NCI-H1417 treated with DMSO at 0.1 percent for 48 hours (cell line): ENCODE measurements at places on chromosomes 16 and 17.

GRCh38 chr17:39225959-39226683 lies 376 bp upstream of the STAC2 start:
- DNase-seq: no peak

DNA sequence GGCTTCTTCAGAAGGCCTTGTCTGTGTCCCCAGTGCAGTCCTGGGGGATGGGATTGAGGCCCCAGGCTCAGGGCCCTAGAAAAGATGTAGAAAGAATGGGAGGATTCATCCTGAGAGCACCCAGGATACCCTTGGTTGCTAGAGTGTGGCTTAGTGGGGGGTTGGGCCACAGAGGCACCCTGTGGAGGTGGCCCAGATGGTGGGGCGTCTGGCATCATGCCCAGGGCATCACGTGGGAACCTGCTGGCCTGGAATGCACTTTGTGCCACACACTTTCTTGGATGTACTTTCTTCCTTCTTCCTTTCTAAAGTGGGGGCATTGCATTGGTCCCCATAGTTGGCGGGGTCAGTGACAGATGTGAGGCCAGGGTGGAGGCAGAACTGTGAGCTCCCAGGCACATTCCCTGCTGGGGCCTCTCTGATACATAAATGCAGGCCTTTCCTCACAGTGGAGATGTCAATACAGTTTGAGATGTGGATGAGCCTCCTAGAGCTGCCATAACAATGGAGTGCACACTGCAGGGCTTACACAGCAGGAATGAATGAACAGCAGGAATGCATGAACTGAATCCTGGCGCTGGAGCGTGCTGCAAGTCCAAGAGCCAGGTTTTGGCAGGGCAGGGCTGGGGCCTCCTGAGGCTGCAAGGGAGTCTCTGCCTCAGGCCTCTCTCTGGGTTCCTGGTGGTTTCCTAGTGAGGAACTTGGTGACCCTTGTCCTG lies 43.3 kb downstream of the MGAT5B start:
- DNase-seq: no peak

DNA sequence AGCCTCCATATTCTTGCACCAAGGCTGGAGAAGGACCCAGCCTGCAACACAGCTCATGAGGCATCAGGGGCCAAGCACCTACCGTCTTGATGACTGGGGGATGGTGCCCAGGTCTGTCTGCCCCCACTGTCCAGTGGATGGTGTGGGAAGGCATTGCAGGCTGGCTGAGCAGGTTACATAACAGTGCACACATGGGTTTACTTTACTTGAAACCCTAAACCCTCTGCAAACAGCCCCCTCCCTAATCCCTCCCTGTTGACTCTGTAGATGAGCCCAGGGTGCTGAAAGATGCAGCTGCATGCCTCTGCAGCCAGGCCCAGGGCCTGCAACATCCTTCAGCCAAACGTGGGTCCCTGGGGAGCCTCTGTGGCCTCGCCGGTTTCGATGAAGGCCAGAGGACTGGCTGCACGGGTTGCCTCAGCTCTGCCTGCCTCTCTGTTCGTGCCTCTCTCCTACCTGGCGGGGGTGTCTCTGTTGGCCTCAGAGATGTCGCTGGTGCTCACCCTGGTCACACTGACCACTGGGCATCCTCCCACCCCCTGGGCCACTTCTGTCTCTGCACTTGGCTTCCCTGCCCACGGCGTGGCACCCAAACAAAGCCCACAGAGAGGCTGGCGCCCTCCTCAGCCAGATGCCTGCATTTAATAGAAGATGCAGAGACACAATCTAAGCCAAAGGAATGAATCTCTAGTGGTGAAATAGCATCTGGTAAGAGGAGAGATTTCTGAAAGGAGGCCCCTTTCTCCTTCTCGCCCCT lies 95.1 kb downstream of the METRNL start:
- DNase-seq: no peak

GRCh38 chr17:28882154-28882895 lies 15.2 kb downstream of the FLOT2 start:
- DNase-seq: no peak

- no peak for DNase-seq
Measured at GRCh38 chr17:65374966-65375365, 186.5 kb downstream of the AXIN2 start.

- no peak for DNase-seq
Measured at GRCh38 chr16:17366299-17366961, 104.3 kb downstream of the XYLT1 start.

- no peak for DNase-seq
Measured at GRCh38 chr16:60329108-60329507, 1595.0 kb upstream of the GOT2 start.

DNA sequence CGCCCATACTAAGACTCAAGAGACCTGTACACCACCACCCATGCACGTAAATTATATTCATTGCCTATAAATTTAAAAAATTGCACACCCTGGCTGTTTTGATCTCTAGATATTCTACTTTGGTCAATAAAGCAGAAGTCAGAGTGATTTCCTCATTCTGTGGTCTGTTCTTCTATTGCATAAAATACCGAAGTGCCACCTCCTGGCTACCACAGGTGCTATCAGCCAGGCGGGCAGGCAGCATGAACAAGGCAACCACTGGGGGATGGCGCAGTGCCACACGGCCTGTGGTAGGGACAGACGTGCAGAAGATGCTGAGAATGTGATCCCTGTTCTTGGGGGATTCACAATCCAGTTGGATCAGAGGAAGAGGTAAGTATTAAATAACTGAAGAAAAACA lies 122.3 kb downstream of the CDK5R1 start:
- DNase-seq: no peak

DNA sequence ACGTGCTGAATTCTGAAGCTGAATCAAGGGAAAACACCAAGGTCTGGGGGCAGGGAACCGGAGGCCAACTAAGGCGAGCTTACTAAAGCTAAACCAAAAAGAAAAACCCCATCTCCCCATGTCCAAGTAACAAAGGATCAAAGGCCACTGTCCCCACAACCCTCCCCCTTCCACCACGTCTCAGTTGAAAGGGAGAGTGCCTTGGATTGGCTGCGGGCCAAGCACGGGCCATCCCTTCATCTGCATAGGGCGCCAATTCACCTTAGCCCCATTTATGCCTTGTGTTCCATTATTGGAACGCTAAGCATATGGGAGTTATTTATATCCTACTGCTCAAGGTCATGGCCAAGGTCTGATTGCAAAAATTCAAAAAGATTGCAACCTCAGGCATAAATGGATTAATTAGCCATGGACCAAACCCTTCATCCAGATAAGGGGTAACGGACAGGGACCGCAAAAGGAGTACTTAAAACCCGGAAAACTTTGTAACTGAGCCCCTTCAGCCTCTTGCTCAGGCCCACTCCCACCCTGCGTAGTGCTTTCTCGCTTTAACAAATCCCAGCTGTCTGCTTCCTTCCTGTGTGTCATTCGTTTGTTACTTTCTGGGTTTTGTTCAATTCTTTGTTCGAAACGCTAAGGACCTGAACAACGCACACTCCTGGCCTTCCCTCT lies 740 bp upstream of the ATP6V0D1 start:
- DNase-seq: no peak

- no peak for DNase-seq
Measured at GRCh38 chr16:69932228-69932627, 18.9 kb upstream of the CLEC18A start.

DNA sequence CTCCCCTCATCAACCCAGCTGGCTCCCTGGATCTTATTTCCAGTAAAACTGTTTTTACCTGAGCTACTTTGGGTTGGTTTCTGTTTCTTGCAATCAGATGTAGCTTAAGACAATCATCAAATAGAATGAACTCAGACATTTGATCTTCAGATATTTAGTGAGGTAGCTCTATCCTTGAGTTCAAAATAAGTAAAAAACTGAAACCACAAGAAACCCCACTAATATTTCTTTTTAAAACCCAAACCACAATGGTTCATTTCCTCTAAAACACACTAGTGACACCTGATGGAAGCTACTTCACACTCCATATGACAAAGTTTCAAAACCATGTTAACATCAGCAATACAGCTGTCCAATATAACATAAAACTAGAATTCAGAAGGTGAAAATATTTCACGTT lies 37.8 kb downstream of the CACNG1 start:
- no peak for DNase-seq

GRCh38 chr17:47607481-47607880 lies 42.2 kb upstream of the KPNB1 start:
- no peak for DNase-seq

- DNase-seq: no peak
Measured at GRCh38 chr17:46100590-46100989, 92.6 kb downstream of the KANSL1 start.

DNA sequence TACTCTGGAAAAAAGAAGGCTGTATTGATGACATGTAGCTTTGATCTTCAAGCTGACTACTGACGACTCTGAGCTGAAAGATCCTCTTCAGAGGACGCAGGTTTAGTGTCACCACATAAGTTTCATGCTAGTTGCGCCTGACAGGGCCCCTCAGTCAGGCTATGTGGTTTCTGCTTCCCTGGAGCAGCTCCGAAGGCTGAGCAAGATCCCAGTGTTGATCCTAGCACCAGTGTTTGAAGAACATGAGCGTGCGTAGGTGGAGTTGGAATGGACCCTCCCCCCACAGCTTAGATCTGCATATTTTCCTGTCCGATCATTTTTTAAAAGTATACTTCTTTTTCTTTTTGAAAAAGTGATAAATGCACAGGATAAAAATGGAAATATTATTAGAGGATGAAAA lies 17.3 kb downstream of the BANP start:
- no peak for DNase-seq
